NCI-H2227 treated with DMSO at 0.1 percent for 48 hours (cell line): ENCODE measurements at places on chromosomes 5 and 9.

DNA sequence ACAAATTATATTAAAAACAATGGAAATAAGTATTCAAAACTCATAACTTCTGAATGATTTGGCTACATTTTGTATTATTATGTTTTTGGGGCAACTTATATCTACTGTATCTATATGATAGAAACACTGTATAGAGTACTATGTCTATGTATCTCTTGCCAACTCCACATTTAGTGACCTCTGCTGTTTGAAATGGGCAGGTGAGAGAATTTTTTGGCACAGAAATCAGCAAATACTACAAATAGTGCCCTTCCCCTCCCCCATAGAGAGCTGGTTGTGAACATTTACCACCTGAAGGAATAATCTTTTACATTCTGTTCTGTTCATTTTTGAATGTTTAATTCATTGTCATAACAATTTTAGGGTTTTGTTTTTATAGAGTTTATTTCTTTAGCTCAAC is 545.3 kb downstream of the PDE4D start:
- DNase-seq: peak; percentile 14

DNA sequence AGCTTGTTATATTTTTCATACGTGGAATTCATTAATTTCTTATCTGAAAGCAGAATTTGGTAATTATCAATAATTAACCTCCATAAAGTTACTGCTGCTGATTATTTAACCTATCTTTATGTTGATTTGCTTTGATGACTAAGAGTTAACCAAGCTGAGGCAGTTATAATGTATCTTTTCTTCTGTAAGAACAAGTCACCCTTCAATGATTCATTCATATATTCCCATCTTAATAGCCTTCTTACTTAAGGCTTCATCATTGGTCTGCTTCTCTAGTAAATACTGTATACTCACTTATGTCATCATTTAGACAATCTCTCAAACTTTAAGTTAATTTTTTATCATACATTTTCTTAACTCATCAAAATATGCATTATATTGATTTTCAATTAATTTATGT is 592.2 kb downstream of the ANXA1 start:
- no peak for DNase-seq

- no peak for DNase-seq
These were observed 244.7 kb downstream of the ICE1 start for GRCh38 chr5:5667136-5667554.

GRCh38 chr5:22938362-22938761 is 85.2 kb upstream of the CDH12 start:
- DNase-seq: no peak

DNA sequence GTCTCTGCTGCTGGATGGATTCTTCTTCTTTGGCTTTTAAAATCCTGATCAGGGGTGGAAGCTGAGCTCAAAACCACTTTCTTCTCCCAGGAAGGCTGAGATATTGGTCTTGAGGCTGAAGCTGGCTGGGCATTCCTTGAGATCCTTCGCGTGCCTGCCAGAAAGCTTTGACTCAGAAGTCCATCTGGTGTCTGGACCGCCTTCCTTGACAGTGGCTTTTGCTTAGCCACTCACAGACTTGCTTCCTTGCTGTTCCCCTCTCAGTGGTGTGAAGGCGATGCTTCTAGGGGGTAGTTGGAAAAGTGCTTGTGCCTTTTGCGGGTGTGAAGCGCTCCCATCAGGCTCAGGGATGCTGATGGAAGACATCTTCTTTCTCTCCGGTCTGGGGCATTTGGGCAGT is 45.9 kb downstream of the RGS3 start:
- no peak for DNase-seq

DNA sequence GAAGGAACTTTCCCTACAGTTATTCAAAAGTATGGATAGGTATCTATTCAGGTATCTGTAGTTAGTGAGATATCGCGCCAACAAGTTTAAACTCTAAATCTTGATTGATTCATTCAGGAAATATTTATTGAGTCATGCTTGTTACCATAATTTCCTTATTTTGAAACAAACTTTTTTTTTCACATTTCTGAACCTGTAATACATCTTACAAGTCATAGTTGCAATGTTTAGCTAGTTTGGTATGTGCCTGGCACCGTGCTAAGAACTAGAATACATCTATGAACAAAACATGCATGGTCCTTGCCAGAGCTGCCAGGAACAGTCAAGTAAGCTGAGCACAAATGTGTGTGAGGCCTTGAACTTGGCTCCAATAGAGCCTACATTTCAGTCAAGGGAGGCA is 226.4 kb downstream of the PCSK5 start:
- no peak for DNase-seq

DNA sequence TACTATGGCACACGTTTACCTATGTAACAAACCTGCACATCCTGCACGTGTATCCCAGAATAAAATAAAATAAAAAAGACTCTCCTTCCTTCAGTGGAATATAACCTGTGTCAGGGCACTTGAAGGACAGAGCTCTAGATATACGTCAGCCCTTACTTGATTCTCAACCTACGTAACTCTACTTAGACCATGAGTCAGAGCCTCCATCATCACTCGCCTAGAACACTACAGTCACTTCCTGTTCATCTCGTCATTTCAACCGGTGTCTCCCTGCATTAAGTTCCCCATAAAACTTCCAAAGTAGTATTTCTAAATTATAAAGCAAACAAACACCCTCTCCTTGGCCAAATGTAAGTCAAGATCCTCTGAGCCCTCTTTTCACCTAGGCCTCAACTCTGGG is 243.5 kb upstream of the CCNG1 start:
- no peak for DNase-seq

GRCh38 chr5:643351-643801 is 31.2 kb downstream of the CEP72 start:
- no peak for DNase-seq

DNA sequence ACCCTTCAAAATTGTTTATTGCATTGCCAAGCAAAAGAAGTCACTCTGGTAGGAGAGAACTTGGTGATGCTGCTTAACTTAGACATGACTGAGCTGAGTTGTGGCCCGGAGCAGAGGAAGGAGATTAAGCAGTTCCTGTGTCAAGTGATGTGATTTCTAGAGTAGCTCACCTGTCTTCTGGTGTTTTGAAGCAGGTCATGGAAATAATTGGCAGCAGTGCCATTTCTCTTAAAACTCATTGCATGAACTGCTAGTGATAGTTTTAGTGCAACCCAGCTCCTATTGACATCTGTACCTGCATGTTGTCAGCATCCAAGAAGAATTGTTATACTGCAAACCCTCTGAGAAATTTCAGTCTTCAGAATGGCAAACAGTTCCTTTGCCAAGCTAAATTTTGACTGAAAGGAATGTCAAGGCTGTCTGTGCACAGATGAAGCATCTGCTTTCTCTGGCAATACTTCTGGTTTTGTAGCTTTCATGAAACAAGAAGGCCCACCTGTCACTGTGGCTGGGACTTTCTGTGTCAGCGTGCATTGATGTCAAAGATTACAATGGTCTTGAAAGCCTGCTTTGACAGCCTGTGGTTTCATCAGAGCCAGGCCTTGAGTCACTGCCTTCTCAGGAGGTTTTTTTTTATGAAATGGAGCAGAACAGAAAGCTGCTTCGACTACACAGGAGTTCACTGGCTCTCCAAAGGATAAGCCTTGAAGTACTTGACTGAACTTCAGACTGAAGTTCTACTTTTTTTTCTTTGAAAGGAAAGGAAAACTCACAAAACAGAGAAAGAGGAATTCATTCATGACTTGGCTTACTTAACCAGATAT is 90.6 kb downstream of the RALGPS1 start:
- no peak for DNase-seq

- no peak for DNase-seq
These were observed 337.0 kb downstream of the TRPM3 start for GRCh38 chr9:70784456-70784855.

GRCh38 chr9:132863096-132863495 is 15.0 kb downstream of the AK8 start:
- DNase-seq: no peak

DNA sequence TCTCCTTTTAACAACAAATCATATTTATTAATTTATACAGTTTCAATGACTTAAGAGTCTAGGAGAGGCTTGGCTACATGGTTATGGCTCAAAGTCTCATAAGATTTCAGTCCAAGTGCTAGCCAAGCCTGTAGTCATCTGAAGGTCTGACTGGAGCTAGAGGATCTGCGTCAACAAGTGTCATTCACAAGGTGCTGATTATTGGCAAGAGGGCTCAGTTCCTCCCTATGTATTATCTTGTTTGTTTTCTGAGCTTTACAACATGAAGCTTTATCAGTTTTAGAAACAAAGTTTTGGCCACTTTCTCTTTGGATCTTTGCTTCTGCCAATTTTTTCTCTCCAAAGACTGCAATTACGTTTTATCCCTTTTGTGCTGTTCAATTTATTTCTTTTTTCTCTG is 94.7 kb downstream of the RICTOR start:
- DNase-seq: no peak

- no peak for DNase-seq
These were observed 221.0 kb downstream of the ESM1 start for GRCh38 chr5:54764102-54765090.

DNA sequence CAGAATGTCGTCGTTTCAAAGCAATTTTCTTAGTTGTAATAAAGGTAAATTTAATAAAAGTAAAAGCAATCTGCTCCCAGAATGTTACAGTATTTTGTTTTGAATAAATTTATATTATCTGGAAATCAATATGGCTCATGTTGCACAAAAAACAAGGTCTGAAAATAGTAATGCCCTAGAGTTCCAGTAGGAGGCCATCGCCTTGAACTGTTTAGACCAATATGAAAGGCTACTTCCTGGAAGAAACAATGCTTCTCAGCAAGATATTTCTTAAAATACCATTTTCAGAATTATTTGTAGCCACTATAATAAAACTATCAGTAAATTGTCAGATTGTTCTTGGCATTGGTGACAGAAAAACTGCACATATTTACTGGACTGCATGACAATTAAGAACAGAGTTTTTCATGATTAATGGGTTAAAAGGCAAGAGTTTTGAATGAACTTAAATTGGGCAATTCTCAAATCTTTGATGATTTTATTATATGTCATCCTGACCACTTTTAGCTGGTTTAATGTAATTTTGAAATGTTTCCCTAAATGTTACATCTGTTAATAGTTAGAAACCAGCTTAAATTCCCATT is 153.2 kb downstream of the COMMD10 start:
- no peak for DNase-seq

- no peak for DNase-seq
These were observed 58.4 kb downstream of the COL23A1 start for GRCh38 chr5:178531786-178532185.

- DNase-seq: no peak
These were observed 177.3 kb downstream of the IRX2 start for GRCh38 chr5:2574155-2574554.
